Right lung (tissue), 10 donors: ENCODE measurements at places on chromosomes 1 and 21. TPM values are rescaled to one million over a fixed set of nuclear protein-coding genes. Genes with fewer than 3 reads are reported as not detected.
A peak's percentile ranks its signal among the peaks of the same experiment; 100 is the strongest.

GRCh38 chr21:46005481-46005881 is 23.9 kb downstream of the COL6A1 start:
- DNase-seq = no peak

- peak; percentile 12 for DNase-seq
These were observed at the start of gene TTC34 for GRCh38 chr1:2801535-2802291. Gene TTC34, minus strand, starts transcription at chr1:2801693. Its CDS starts 866 bp downstream, at chr1:2800827.

- peak; percentile 78 for DNase-seq
These were observed 9.6 kb downstream of the NES start for GRCh38 chr1:156667610-156667967.

GRCh38 chr1:38559446-38560165 is 300.0 kb downstream of the RRAGC start:
- DNase-seq = no peak

- DNase-seq = no peak
These were observed 34.4 kb downstream of the GLUL start for GRCh38 chr1:182357171-182357570.

DNA sequence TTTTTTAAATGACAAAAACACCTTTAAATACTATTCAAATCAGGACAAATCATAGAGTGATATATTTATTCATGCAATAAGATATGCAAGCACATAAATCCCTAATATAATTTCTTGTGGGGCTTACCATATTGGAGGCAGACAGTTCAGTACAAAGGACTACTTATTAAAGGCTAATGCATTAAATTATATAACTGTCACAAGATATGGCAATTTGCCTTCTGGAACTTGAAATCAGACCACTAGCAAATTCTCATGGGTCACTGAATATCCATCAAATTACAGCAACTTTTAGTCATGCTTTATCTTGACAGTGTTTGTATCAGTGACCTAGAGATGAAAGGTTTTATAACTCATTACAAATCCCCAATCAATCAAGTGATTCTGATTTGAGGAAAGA is 54.1 kb upstream of the NCAM2 start:
- no peak for DNase-seq

- DNase-seq = no peak
These were observed 402.5 kb downstream of the PTPRC start for GRCh38 chr1:199041173-199041914.

GRCh38 chr1:57934745-57935144 is 510.9 kb upstream of the DAB1 start:
- no peak for DNase-seq

GRCh38 chr1:116538544-116538943 is 32.3 kb downstream of the CD58 start:
- no peak for DNase-seq

DNA sequence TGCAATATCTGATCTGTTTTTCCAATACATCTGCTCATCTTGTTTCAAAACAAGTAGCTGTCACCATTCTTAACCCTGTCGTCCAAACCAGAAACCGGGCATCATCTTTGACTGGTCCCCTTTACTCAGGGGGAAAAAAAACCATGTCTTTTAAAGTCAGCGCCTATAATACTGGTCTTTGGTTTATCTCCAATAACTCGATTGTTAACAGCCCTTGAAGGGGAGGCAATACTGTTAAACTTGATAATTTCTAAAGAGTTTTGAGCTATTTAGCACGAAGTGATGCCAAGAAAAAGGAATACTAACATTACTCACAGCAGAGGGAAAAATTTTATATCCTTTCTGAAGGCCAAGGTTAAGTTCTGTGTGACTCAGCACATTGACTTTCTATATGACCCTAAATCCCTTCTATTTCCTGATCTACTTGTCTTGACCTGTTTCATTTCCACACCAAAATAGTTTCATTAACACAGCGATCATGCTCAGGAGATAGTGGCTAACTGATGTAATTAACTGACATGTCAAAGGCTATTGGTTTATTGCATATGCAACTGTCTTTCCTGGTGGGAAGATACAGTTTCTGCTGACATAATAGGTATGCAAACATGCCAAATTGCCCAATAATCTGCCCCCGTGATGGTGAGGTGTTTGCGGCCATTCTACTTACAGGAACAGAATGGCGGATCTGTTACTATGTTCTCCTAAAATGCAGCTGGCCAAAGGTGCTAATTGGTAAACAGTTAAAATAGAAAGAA is 59.1 kb downstream of the NFIA start:
- no peak for DNase-seq

DNA sequence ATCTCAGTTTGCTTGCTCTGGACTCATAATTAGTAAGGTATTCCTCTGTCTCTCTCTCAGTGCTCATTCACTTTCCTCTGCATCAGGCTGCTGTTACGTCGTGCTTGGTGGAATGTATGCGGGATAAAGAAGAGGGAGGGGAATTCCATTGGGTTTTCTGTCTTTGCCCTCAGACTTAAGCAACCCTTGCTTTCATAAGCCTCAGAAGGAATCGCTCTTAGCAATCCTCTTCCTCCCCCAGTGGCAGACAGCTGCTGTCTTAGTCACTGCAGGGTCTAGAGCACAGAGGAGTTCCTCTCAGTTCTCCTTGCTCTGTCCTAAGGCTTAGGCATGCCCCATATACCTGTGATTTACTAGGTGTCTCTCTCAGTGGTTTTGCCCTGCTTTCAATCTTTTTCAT is 19.1 kb upstream of the NTMT2 start:
- no peak for DNase-seq

- DNase-seq = peak; percentile 29
These were observed 500.4 kb downstream of the PTPRU start for GRCh38 chr1:29736582-29737188.

DNA sequence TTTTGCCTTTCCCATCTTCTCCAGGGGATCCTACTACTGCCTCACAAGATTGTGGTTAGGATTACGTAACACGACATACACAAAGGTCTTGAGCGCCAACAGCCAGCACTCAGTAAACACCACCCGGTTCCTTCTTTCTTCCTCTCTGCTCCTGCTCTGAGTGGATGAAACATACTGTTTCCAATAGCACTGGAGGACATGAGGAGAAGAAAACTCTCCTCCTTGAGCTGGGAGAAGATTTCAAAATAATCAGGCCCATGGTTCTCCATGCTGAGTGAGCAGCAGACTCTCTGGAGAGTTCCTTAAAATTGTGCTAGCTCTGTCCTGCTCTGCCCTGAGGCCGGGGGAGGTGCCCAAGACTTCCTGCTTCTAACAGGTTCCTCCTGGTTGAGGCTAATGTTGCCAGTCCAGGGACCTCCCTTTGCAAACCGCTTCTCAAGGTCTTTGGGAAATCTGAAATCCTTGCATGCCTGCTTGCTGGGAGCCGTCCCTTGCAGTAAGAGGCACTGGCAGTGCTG is 29.4 kb upstream of the MX1 start:
- peak; percentile 3 for DNase-seq

GRCh38 chr1:213623064-213623581 is 364.6 kb upstream of the PROX1 start:
- no peak for DNase-seq

- no peak for DNase-seq
These were observed 34.6 kb downstream of the TMEM63A start for GRCh38 chr1:225847610-225848009.

- DNase-seq = no peak
These were observed 5.9 kb upstream of the SIPA1L2 start for GRCh38 chr1:232635778-232636356.

DNA sequence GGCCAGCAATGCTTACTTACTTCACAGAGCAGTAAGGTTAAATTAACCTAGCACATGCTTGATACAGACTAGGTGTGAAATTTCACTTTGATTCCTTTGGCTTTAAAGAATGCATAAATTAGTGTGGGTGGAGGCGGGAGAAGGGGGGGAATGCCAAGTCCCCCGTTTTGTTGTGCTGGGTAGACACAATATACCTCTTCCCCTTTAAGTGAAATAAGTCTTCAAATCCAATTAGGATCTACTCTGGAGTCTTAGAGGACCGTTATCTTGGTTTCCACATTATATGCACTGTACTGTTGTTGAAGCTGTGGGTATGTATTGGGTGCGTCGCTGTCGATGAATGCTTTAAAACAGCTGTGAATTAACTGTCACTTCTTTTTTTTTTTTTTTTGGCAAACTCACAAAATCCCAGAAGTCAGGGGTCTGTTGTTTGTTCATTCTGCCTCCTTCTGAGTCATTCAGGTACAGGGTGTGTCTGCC is 1.6 kb upstream of the S1PR1 start:
- DNase-seq = peak; percentile 54

- no peak for DNase-seq
These were observed 1.9 kb downstream of the TTF2 start for GRCh38 chr1:117061986-117062415.

DNA sequence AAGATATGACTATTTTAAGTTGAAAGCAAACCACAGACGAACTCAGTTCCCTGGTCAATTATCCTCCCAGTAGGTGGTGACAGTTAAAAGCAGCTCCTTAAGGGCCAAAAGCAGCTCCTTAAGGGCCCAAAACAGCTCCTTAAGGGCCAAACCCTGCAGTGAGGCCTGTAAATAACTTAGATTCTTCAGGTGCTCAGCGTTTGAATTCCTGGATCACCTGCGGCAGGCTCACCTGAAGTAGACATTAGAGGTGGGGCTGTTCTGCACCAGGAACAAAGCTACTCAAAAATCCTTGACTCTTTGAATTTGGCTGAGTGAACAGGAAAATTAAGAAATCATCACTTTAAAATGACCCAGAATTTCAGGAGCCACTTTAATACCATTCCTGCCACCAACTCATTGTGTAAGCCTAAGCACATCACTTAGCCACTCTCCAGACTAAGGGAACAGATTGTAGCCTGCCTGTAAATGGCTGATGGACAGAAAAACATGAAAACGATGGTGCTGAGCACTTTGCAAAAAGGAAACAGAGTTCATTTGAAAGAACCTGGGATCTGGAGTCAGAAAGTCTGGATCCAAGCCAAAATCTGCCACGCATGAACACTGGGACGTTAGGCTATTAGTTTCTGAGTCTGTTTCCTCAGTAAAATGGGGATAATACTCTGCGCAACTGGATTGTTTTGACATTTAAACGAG is 126.9 kb downstream of the LRIG2 start:
- peak; percentile 42 for DNase-seq

DNA sequence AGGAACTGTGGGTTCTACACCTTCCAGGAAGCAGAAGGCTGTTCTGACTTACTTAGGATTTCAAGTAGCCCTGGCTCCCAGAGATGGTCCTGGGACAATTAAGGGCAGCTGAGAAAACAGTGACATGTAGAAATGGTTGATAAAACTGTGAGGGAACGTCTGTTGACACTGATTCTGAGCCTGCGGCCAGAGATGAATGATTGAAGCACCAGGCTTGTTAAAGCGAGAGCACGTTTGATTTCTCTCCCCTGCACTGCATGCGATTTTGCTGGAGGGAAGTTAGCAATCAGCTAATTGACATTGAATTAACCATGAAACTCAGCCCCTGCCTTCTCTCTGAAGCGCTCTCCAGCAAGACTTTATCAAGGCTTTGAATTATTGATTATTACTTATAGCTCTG is 29.9 kb upstream of the POU3F1 start:
- DNase-seq = no peak

DNA sequence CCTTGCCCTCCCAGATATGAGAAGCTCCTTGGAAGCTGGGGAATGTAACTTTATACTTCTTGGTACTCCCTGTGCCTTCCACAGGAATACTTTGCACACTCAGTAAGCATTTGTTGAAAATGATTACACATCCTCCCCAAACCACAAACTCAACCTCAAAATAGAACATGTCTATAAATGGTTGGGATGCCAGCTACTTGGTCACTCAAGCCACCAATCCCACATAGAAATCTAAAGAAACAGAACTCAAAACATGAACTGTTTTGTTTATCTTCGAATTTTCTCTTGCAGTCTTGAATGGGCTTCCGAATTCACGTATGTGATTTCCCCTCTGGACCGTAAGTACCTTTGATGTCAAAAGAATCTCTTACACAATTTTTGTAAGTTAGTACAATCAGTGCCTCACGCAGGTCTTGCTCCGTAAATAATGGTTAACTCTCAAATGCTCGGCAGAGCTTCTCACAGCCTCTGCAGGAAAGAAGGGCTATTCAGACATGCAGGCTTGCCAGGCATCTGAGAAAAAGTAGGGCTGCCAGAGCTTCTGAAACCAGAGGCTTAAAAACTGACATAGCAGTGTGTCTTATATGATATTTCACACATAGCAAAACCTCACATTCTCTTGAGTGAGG is 26.9 kb downstream of the SORT1 start:
- DNase-seq = no peak

GRCh38 chr1:21447311-21447710 is 7.4 kb downstream of the NBPF3 start:
- no peak for DNase-seq

DNA sequence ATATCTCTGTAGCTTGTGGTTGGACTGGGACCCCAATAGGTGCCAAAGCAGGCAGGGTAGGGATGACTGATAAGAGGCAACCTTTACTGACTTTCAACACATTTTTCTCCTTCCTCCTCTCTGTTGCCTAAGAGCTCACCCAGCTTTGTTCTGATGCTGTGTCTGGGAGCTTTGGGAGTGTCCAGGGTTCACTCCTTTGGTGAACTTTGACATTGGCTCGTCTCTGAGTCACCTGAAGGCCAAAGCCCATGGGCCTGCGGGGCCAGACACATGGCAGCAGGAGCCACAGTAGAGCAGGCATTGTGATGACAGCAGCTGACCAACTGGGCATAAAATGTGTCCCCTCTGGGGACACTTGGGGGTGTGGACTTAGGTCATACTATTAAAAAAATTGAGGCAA is 99.5 kb upstream of the ZNF644 start:
- no peak for DNase-seq

DNA sequence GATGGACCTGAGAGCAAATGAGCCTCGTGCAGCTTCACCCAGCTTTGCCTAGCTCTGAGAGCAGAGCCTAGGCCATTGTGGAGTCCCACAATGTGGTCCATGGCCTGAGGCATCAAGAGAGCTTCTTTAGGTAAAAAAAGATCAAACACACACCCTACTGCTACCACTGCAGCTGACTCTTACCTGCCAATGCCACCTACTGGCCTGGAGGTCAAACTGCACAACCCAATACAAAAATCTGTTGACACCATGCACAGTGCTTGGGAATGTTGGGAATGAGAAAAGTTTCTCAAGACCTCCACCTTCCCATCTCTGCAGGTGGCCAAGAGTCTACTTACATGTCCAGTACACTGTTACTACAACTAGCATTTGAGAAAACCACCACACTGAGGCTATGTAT is 60.6 kb downstream of the UCHL5 start:
- DNase-seq = no peak

GRCh38 chr1:147218606-147219005 is 6.5 kb downstream of the FMO5 start:
- no peak for DNase-seq

TGFB2 gene
- polyA plus RNA-seq = 138 TPM

PLCH2 gene
- 2.7 TPM for polyA plus RNA-seq

SAMD13 gene
- polyA plus RNA-seq = 6.9 TPM

NPL gene
- 6.3 TPM for polyA plus RNA-seq

CELA3A gene
- polyA plus RNA-seq = not detected

NOTCH2 gene
- 72.9 TPM for polyA plus RNA-seq

ANKRD65 gene
- polyA plus RNA-seq = 35.6 TPM

NBPF8 gene
- 23.9 TPM for polyA plus RNA-seq

HES3 gene
- polyA plus RNA-seq = not detected

USP24 gene
- polyA plus RNA-seq = 31.9 TPM

RHD gene
- polyA plus RNA-seq = 2.7 TPM

TCEA3 gene
- 15.2 TPM for polyA plus RNA-seq

CD48 gene
- 6.1 TPM for polyA plus RNA-seq

FAM78B gene
- polyA plus RNA-seq = 0.77 TPM

ACTL8 gene
- polyA plus RNA-seq = not detected

AKNAD1 gene
- 0.41 TPM for polyA plus RNA-seq

KRTAP7-1 gene
- not detected for polyA plus RNA-seq

AADACL3 gene
- not detected for polyA plus RNA-seq
